ENCODE measurements at places on chromosomes 12 and 14.
A peak's percentile ranks its signal among the peaks of the same experiment; 100 is the strongest.

GRCh38 chr14:91252871-91253794 is 8.6 kb upstream of the GPR68 start:
- peak; percentile 57 for DNase-seq

DNA sequence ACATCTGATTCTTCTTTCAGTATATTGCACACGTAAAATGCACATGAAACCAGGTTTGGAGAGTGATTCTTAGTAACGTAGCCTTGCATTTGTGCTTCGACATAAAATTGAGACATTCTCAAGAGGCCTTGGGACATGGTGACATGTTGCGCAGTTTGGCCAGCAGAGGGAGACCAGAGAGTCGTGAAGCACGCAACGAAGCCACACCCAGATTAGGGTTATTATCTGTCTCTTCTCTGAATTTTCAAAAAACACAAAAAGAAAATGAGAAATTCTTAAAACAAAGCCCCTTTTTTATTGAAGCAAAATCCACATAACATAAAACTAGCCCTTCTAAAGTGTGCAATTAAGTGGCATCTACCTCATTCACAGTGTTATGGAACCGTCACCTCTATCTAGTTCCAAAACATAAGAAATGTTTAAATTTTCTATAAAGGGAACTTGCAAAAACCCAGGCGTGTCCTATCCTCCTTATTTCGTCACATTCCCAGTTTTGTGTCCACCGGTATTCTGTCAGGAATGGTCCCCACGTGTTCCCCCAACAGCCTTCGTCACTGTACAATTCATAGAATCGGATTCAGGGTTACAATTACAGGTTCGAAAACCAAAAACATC is 108.8 kb upstream of the ATF7IP start:
- peak; percentile 77 for DNase-seq

DNA sequence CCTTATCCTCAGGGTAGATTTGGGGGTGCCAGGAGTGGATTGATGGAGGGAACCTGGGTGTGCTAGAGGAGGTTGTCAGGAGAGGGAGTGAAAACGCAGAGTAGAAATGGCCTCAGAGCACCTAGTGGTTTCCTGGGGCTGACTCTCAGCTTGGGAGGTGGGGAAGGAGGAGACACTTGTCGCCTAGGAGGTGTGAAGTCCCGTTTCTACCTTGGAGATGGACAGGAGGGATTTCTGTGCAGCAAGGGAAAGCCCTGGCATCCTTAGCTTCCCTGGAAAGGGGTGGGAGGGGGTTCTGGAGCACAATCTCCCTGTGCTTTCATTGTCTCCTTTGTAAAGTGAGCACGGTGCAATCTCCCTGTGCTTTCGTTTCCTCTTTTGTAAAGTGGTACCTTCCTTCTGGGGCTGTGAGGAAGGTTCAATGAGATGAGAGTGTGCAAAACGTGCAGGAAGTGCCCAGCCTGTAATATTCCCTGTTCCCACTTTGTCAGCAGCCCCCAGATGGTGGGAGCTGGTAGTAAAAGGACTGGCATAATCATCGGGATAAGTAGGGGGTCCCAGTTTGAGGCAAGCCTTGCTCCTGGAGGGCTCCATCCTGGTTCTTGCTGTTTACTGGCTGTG is 1.6 kb downstream of the OAS3 start:
- no peak for DNase-seq

GRCh38 chr12:102342281-102343006 is 137.9 kb downstream of the IGF1 start:
- DNase-seq, result no peak

DNA sequence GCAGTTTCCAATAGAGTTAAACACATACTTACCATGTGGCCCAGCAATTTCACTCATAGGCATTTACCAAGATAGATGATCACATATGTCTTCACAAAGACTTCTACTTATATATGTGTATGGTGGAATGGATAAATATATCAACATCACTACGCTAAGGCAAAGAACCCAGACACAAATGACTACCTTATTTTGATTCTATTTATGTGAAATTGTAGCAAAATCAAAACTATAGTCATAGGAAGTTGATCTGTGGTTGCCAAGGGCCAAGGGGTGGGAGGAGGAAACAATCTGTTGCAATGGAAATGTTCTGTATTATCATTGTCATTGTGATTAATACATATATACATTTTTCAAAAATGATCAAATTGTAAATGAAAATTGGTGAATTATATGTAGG is 47.7 kb upstream of the ANP32D start:
- no peak for DNase-seq

DNA sequence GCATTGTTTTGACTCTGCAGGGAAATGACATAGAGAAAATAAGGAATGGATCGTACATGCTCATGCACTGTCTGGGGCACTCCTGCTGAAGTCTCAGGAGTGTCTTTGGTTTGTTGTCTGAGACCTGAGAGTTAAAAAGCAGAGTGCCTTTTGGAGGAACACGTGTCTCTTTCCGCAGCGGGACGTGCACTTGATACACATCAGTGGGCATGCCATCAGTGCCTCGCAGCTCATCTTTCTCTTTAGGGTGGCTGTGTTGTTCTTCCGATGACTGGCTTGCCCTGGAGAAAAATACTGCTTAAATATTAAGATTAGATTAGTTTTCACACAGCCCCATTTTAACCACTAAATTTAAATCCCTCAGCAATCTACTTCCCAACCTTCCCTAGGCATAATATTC is 835.9 kb downstream of the DIO2 start:
- no peak for DNase-seq

GRCh38 chr12:123167329-123167728 is 16.4 kb upstream of the PITPNM2 start:
- no peak for DNase-seq

GRCh38 chr12:70321191-70321590 is 44.9 kb upstream of the KCNMB4 start:
- no peak for DNase-seq

GRCh38 chr12:39275846-39276245 is 167.1 kb downstream of the KIF21A start:
- no peak for DNase-seq

DNA sequence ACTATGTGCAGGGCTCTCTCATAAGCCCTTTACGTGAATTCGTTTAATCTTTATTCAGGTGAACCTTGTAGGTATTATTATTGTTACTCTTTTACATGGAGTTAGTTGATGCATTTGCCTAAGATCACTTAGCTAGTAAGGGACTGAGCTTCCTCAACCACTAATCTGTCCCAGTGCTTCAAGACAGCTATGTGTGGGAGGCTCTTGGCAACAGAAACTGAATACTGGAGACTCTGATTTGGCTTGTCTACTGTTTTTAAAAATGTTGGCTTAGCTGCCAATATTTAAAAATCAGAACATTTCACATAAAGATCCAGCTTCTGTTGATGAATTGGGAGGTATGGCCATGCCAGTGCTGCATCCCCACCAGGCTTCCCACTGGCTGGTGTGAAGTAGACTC is 6.8 kb downstream of the KNTC1 start:
- no peak for DNase-seq

DNA sequence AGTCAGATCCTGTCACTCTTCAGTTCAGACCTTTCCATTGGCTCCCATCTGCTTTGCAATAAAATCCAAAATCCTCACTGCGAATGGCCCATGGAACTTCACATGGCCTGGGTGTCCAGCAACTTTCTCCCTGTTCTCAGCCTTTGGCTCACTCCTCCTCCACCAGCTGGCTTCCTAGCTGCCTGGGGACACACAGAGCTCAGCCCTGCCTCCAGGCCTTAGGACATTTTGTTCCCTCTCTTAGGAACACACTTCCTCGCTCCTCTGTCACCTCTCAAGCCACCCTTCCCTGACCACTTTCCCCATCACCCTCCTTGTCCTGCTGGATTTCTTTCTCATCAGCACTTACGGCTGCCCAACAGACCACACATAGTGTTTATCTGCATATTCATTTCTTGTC is 419.6 kb downstream of the MED13L start:
- DNase-seq, result no peak

GRCh38 chr12:143964-144649 is 69.8 kb downstream of the SLC6A12 start:
- no peak for DNase-seq
